ENCODE measurements at places on chromosomes 5 and 9.

DNA sequence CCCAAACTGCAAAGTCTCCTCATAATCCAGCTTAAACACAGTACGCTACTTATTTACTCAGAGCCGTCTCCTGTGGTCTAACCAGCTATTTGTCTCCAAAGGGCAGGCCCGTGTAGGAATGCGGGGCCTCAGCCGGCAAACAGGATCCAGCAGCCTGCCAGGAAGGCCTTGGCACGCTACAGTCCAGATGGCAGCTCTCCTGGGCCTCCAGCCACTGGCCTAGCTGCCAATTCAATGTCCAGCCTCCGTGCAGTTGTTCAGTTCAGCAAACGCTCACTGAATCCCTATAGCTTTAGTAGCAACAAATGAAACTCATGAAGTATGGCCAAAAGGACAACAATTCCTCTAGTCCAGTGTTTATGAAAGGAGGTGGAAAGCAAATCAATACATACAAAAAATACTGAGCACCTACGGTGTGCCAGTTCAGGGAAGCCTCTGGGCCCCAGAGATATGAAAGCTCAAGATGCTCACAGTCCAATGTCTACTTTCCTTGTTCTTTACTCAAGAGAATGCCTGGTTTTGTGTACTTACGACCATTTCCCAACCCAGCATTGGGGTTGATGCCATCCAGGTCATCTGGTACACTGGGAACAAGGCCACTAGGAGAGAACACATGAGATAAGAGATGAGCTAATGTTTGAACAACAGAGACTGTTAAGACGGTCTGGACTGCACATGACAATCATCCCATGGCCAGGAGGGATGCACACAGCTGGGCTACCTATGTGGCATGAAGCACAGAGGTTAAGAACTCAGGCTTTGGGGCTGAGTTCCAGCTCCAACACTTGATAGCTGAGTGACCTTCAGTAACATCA lies 8.3 kb downstream of the CDK5RAP2 start:
- no peak for DNase-seq

GRCh38 chr9:98256756-98257155 lies 1.3 kb upstream of the TBC1D2 start:
- DNase-seq, result peak; percentile 63

DNA sequence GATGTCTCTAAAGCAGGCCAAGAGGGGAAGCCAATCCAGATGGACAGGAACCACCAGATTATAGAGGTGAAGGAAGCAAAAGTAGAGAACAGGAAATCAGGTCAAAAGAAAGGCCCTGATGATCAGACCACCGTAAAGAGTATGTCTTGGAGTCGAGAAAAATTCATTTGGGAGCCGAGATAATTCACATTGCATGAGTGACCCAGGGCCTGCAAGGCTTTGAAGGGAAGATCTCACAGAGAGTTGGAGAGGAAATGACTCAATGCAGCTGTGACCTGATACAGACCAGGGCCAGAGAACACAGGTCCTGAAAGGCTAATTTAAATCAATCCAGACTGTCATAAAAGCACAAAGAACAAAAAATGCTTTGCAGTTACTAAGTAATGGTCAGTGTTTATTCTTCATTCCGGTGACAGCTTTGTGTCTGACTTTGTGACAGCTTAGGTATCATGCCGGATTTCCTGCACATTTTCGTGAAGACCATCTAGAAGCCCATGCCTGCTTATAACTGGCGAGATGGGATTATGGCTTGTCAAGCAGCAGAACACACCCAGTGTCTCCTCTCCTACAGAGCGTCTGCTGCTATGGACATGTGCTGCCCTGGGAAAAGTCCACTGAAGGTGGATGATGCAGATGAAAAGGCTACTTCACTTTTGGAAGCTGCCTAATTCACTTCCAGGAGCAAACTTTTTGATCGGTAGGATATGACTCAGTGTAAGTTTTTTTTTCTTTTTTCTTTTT lies 5.8 kb upstream of the ACTBL2 start:
- no peak for DNase-seq

GRCh38 chr5:72288924-72289323 lies 31.1 kb downstream of the MRPS27 start:
- DNase-seq, result no peak

DNA sequence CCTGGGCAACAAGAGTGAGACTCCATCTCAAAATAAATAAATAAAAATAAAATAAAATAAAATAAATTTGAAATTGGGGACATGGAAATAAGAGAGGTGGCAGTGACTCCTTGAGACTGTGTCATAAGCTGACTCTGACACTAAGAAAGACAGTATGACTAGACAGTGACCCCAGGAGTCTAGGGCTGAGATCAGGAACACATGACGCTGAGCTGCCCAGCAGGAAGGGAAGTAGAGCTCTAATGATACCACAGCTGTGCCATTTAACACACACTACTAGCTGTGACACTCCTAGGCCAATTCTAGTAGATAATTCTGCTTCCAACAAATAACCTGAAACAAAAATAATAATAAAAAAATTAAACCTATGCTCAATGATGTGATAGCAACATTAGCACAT lies 293.0 kb downstream of the SEC61B start:
- DNase-seq, result no peak

GRCh38 chr5:54324651-54325271 lies 14.4 kb upstream of the ARL15 start:
- DNase-seq, result no peak

DNA sequence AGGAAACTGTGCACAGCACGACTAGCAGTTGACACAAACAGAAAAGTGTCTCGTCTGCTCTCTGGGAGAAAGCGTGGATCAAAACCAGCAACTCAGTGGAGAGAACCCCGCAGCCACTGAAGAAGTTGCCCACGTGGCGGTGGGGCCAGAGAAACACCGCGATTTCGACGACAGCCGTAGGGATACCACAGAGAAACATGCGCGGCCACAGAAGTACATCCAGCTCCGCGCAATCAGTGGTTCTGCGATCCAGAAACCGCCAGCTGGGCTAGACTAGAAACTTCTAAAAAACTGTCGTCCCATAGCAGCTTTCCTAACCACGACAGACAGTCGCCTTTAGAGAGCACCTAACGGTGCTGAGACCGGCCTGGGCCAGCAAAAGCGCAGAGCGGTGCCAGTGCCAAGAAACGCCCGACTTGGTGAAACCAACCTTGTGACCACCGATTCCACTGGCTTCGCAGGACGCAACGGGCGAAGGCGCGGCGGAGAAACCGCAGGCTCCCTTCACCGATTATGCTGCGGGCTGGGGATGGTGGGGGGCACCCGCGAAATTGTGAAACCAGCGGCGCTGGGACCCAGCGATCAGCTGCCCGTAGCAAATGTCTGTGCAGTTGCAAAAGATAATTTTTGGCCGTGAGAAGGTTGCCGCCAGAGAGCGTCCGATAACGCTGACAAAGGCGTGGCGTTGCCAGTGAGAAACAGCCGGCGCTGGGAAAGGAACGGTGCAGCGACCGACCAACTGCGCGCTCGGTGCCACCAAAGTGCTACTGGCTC lies 2.7 kb upstream of the ANXA2R start:
- peak; percentile 85 for DNase-seq

DNA sequence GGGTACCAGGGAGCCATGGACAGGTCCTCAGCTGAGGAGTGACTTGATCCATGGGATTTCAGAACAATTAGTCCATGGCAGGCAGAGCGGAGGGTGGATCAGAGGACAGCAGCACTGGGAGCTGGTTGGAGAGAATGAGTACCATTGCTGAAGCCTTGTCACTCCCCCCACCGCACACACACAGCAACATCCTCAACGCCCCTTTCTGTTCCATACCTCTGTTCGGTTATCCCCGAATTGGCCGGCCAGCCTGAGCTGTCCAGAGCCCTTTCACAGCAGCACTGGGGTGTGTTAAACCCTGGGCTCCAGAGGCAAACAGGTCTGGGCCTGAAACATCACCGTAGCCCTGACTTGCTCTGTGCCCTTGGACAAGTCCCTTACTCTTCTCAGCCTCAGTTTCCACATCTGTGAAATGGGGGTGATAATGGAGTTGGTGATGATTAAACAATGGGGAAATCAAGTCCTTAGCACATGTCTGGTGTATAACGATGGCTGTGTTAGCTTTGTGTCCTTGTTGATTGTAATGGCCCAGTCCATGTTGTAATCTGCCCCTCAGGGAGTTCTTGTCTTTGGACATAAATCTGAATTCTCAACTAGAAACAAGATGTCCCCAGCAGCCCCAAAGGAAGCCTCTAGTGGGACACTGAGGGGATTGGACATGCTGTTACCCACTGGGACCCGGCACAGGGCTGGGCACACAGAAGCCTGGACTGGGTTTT lies 16.9 kb downstream of the GSN start:
- no peak for DNase-seq

DNA sequence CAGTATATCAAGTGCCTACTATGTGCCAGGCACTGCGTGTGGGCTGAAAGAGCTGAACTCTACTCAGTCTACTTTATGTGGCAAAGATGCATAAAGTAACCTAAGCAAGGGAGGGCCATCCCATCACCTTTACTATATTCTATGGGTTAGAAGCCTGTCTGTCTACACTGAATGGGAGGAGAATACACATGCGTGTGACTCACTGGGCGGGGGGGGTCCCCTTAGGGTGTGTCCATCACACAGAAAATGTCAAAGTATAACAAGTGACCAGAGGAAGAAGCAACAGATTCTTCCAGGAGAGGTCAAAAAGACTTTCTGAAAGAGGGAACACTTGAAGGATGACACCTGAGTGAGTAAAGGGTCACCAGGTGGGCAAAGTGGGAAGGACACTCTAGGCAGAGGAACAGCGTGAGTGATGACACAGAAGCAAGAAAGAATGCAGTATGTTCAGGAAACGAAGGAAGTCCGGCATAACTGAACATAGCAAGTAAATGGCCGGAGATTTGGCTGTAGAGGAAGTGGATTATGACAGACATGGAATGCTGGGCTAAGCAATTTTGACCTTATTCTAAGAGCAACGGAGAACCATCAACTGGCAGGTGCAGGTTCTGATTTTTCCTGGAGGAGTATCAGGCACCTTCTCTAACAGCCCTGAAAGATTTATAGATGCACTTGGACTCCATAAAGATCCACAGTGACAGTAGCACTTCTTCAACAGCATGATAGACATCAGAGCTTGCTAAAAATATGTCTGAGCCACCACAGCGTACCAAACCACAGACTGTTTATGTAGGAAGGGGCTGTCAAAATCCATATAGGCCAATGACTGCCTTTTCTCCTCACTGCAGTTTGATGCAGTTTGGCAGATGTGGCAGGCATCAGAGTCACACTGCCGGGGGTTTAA lies 8.0 kb upstream of the WHRN start:
- no peak for DNase-seq

GRCh38 chr9:37939575-37940095 lies 35.7 kb upstream of the SLC25A51 start:
- DNase-seq, result no peak

DNA sequence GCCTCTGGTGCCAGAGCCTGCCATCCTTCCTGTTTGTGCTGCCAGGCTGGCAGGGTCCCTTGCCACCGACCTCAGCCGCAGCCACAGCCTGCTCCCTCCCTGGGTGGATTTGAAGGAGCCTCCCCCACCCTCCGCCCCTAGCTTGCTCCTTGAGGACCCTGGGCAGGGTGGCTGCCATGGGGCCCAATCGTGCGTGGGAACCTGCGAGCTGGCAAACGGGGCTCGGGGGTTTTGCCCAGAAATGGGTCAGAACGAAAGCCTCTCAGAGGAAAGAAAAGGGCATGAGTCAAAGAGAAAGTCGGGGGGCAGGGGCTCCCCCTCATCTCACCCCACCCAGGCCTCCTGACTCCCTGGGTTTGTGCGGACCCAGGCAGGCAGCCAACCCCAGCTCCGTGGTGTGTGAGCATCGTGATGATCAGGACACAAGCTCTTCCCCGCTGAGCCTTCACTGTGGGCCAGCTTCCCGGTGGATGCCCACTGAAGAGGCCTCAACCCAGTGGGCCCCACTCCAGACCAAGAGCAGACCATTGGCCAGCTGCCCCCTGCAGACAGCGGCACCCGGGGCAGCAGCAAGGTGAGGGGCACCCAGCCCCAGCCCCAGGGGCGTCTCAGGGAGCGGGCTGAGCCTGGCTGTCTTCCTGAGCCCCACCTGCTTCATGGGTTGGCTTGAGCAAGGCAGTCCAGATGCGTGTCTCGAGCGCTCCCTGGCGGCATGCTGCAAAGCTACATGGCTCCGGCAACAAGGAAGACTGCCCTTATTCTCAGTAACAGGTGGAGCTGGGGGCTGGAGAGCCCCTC lies 3.0 kb upstream of the FUT7 start:
- peak; percentile 91 for DNase-seq

DNA sequence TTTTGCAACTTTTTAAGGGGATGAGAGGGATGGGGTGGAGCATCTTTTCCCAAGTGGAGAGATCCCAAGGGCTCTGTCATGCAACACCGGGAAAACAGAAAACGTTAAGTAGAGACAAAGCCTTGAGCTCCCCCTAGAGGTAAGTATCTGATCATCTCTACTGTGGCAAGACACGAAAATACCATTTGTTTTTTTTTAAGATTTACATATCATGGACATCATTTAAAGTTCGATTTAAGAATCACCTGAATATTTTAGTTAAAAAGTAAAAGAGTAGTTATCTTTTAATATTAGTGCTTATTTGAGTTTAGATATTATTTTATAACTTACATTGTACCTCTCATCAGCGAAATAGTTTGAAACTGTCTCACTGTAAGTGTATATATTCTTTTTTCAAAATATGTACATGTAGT lies 200.4 kb downstream of the LRRC70 start:
- DNase-seq, result peak; percentile 57

DNA sequence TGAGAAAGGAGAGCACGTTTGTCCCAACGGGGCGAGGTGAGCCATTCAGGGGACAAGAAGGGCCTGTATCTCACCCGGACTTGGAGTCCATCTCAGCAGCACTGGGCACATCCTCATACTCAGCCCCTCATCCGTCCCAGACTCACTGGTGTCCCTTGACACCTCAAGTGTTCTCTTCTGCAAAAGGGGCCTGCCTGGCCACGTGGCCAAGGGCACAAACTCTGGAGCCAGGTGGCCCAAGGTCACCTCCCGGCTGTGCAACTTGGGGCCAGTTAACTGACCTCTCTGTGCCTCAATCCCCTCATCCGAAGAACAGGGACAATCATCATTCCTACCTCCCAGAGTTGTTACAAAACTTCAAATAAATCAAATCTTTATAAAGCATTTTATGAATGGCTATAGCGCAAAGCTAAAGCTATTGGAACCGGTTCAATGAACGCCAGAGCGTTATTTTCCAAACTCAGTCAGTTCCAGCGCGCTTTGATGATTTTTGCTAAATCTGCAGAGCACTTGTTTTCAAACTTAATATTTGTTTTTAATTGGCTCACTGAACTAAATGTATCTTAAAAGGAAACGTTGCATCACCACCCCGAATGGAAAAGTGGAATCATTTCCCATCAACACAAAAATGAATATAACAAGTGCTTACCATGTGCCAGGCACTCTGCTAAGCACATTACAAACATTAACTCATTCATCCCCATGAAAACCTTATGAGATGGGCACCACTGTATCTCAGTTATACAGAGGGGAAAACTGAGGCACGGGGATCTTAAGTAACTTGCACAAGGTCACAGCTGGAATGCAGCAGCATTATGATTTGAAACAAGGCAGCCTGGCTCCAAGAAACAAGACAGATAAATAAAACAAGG lies 49.3 kb downstream of the DUSP1 start:
- DNase-seq, result no peak

- no peak for DNase-seq
These were observed 18.6 kb upstream of the TJP2 start for GRCh38 chr9:69155341-69156030.

GRCh38 chr9:20303996-20304395 lies 318.3 kb downstream of the MLLT3 start:
- no peak for DNase-seq

- no peak for DNase-seq
These were observed 87.9 kb downstream of the SLC1A3 start for GRCh38 chr5:36694351-36694750.

All from NAMALWA (cell line).